ENCODE measurements at places on chromosomes 11 and 22. TPM values are rescaled to one million over a fixed set of nuclear protein-coding genes. Genes with fewer than 3 reads are reported as not detected.

GRCh38 chr11:84313830-84314359 lies 1027.7 kb upstream of the CCDC90B start:
- DNase-seq: no peak

DNA sequence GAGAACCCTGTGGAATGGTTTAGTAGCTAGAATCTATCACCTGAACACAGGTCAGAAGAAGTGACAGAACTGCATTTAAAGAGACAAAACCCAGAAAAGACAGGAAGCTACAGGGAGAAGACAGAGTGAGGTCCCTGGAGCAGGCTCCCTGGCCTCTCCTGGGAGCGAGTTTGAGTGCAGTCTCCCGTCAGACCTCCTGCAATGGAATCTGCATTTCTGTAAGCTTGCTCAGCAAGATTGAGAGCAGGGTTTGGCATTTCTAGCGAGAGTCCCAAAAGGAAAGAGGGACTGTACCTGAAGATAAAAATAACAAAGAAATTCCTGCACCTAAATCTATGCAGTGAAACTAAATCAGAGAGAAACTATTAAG lies 74.2 kb downstream of the MORC2 start:
- DNase-seq: no peak

DNA sequence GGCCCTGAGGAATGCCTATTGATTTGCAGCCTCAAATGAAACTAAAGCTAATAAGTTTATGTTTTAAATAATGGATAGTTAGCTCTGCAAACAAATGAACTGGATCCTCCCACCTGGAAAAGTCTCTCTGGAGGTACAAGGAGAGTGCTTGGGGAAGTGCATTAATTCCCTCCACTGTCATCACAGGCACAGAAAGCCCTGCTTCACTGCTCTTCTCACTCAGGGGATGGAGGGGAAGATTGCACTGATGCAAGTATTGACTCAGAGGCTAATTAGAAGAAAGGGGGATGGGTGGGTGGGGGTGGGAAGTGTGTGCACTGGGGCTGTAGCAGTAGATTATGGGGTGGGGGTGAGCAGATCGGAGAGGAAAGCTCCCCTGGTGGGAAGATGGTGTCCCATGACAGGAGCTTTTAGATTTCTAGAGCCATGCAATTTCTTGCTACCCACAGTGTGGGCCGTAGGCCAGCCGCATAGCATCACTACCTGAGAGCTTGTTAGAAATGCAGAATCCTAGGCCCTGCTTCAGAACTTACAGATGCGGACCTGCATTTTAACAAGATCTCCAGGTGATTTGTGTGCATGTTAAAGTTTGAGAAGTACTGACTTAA lies 163.9 kb downstream of the HIPK3 start:
- DNase-seq: no peak

GRCh38 chr22:44098966-44099530 lies 74.9 kb downstream of the PARVB start:
- no peak for DNase-seq

GRCh38 chr11:119497717-119498116 lies 74.7 kb upstream of the THY1 start:
- DNase-seq: no peak

DNA sequence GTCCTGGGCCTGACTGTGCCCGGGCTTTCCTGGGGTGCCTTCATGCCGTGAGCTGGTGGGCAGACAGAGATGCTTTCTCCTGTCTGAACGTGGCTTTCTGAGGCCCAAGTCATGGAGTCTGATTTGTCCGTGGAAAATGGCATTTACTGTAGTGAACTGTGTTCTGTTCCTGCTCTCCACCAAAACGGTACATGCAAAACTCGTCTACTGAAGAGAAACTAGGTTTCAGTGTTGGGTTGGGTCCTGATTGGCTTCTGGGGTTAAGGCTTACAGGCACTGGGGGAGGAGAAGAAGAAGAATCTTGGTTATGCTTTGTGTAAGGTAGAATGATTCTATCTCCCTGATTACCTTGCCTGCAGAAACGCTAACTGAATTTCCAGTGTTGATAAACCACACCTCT lies 541.7 kb downstream of the NTM start:
- no peak for DNase-seq

- no peak for DNase-seq
Measured at GRCh38 chr22:21451545-21452520, 15.4 kb upstream of the TMEM191C start.

- DNase-seq: no peak
Measured at GRCh38 chr11:61958590-61958989, 8.4 kb downstream of the BEST1 start.

- peak; percentile 72 for DNase-seq
Measured at GRCh38 chr22:47395481-47395880, 633.0 kb downstream of the TBC1D22A start.

DNA sequence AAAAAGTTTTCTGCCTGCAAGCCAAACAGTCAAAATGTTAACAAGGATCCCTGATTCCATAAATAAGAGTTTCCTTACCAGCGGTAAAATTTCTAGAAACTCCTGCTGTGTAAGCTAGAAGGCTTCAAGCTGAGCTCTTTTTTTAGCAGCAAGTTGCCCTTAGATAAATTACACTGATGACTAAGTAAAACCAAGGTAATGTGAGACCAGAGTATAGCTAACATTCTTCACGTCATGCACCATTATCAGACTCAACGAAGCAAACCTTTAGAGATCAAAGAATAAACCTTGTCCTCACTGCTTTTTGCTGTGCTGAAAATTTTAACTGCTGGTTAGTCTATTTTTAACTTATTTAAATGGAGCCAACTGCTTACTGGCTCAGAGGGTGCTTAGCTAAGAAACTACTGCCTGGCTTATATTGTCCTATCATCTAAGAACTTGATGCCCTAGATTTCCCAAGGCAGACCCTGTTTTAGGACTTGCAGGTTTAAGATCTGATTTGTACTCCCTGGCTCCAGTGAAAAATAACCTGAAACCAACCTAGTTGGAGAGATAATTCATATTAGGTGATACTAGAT lies 900.7 kb downstream of the JRKL start:
- DNase-seq: peak; percentile 23

DNA sequence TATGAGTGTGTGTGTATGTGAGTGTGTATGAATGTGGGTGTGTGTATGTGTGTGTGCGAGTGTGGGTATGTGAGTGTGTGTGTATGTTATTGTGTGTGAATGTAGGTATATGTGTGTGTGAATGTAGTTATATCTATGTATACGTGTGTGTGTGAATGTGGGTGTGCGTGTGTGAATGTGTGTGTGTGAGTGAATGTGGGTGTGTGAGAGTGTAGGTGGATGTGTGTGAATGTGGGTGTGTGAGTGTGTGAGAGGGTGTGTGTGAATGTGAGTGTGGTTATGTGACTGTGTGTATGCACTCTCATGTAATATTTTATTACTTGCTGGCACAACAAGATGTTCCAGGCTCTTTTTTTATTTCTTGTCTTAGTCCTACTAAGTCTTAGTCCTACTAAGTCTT lies 513.4 kb upstream of the B3GAT1 start:
- no peak for DNase-seq

- DNase-seq: no peak
Measured at GRCh38 chr11:105573091-105573490, 36.8 kb upstream of the GRIA4 start.

MOGAT2 gene
- 0.07 TPM for total RNA-seq

LINC01488 gene
- total RNA-seq: not detected

SHANK2 gene
- 0.02 TPM for total RNA-seq

IL18 gene
- total RNA-seq: 68.3 TPM

MDK gene
- total RNA-seq: 8.9 TPM

CSF2RB gene
- total RNA-seq: 0.02 TPM

MUC2 gene
- not detected for total RNA-seq

OR52N4 gene
- total RNA-seq: not detected
